ENCODE measurements at places on chromosomes 6 and 20. TPM values are rescaled to one million over a fixed set of nuclear protein-coding genes. Genes with fewer than 3 reads are reported as not detected.

The TBC1D32 gene
- 18.9 TPM for total RNA-seq

DNA sequence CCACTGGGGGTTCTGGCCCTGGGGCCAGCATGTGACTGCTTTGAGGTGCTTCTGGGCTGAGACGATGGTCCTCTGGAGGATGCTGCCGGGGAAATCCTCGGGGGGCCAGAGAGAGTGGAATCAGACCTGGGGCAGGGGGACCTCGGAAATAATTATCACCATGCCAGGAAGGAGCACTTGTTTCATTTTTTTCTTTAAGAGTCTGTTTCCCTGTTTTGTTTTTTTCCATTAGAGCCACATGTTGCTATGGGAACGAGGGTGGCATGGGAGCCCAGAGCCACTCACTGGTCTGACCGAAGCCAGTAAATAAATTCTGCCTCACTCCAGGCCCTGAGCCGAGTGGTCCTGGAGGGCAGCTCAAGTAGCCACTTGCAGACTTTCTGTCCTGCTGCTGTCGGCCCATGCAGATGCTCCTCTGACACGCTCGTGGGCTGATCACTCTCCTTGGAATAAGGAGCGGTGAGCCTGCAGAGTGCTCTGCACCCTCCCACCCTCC is 365.1 kb downstream of the ZFAND3 start:
- H3K4me3 ChIP-seq = no peak overlapping the region
- H3K36me3 ChIP-seq = no peaks in the 10 kb centered on the region

- H3K4me3 ChIP-seq = no peak overlapping the region
Observed at GRCh38 chr20:15848995-15849610, 724.1 kb downstream of the KIF16B start.

GRCh38 chr6:46933751-46934150 is 12.0 kb upstream of the ADGRF5 start:
- H3K27me3 ChIP-seq = no peaks in the 10 kb centered on the region
- DNase-seq = no peak
- no peak overlapping the region for H3K4me3 ChIP-seq
- H3K4me1 ChIP-seq = no peaks in the 10 kb centered on the region
- H3K27ac ChIP-seq = no peak overlapping the region

GRCh38 chr6:39420300-39421265 is 98.1 kb upstream of the KCNK16 start:
- H3K4me3 ChIP-seq = no peak overlapping the region
- peaks cover 6% of the 10 kb centered on the region for H3K4me1 ChIP-seq
- H3K27me3 ChIP-seq = no peaks in the 10 kb centered on the region
- no peak for DNase-seq
- no peak overlapping the region for H3K27ac ChIP-seq

- peak; percentile 88 for DNase-seq
- no peaks in the 10 kb centered on the region for H3K27me3 ChIP-seq
- no peak overlapping the region for H3K4me3 ChIP-seq
- H3K27ac ChIP-seq = no peak overlapping the region
- peaks cover 14% of the 10 kb centered on the region for H3K4me1 ChIP-seq
Observed at GRCh38 chr6:117783279-117783678, 108.0 kb downstream of the NUS1 start.

DNA sequence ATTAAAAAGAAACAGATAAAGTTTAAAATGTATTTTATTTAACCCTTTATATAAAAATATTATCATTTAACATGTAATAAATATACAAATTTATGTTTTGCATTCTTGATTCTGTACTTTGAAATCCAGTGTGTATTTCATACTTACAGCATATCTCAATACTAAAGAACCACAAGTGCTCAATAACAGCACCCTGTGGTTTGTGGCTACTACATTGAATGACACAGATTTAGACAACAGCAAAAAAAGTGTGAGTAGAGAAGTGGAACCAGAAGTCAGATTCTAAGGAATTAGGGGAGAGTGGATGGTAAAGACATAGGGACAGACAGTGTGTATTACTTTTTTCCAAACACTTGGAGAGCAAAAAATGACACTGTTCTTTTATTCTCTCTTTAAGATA is 524.5 kb downstream of the BMP2 start:
- H3K4me3 ChIP-seq = no peak overlapping the region
- H3K36me3 ChIP-seq = no peaks in the 10 kb centered on the region
- H3K27ac ChIP-seq = no peak overlapping the region
- H3K4me1 ChIP-seq = no peaks in the 10 kb centered on the region

The BANF2 gene
- not detected for total RNA-seq

GRCh38 chr6:133016631-133017030 is 202.3 kb downstream of the RPS12 start:
- no peaks in the 10 kb centered on the region for H3K27me3 ChIP-seq
- no peaks in the 10 kb centered on the region for H3K4me1 ChIP-seq
- no peak overlapping the region for H3K27ac ChIP-seq
- no peak overlapping the region for H3K4me3 ChIP-seq

DNA sequence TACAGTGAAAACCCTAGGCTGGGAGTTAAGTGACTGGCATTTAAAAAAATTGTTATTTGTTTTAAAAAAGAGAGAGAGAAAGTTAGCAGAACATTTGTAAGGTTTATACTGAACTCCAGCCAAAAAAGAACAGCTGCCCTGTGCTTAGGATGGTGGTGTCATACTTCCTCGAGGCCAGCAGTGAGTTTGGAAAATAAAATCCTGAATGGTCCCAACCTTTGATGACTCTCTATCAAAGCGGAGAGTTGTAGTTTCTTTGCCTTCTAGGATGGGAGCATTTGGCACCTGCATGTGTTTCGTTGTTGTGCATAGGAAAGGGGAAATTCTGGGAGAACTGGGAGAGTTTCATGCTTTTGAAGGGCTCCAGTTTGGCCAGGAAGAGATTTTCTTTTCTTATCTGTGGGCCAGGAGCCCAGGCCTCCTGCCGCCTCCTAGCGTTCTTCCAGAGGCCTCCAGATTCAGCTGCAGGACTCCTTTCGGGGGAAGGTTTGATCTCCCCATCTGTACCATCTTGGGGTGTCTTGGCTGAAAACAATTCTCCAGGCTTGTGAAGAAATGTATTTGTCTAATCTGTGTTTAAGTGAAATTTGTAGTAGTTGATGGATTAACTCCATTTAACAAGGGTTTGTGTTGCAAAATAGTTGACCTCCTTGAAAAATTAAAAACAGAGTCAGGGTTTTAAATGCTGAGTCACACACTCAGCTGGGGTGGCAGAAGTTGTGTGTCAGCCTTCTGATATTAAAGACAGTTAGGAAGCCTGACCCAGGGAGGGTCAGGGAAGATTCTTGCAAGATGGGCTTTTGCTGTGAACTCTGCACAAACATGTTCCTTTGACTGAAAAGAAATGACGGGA is 63.4 kb downstream of the TXNDC5 start:
- H3K36me3 ChIP-seq = no peaks in the 10 kb centered on the region
- no peak for DNase-seq
- no peak overlapping the region for H3K4me3 ChIP-seq
- H3K27me3 ChIP-seq = no peaks in the 10 kb centered on the region

The DNMT3B gene
- total RNA-seq = 148 TPM

The ABHD16B gene
- total RNA-seq = not detected

DNA sequence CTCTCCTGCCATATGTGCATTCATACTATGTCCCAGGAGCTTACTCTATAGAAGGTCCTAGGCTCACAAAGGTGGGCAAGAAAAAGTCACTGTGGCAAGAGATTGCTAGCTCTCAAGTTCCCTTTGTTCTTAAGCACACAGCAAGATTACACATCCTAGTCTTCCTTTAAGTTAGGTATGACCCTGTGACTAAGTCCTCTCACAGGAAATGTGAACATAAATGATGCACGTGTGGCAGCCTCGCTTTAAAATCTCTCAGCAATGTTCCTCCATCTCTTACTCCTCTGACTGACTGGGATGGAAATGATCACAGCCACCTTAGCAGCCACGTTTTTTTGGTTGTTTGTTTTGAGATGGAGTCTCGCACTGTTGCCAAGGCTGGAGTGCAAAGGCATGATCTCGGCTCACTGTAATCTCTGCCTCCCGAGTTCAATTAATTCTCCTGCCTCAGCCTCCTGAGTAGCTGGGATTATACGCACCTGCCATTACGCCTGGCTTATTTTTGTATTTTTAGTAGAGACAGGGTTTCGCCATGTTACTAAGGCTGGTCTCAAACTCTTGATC is 35.7 kb upstream of the HAO1 start:
- no peak overlapping the region for H3K4me3 ChIP-seq
- H3K27me3 ChIP-seq = no peaks in the 10 kb centered on the region
- no peaks in the 10 kb centered on the region for H3K4me1 ChIP-seq
- no peak for DNase-seq
- H3K36me3 ChIP-seq = no peaks in the 10 kb centered on the region

DNA sequence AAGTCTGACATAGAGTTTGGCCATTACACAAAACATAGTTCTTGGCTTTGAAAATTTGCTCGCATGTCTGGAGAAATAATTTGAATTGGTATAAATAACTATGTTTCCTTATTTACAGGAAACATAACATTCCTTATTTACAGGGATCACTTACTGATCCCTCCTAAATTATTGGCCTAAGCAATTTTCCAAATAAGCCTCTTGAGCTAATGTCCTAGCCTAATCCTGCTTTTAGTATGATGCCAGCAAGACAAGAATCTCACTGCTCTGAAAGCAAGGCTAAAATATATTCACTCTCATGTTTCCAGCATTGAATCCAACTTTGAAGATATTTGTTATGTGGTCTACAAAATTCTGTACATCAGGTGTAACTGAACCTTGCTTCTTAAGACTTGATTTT is 4.1 kb upstream of the TBC1D32 start:
- no peaks in the 10 kb centered on the region for H3K36me3 ChIP-seq
- H3K27ac ChIP-seq = no peak overlapping the region
- H3K4me3 ChIP-seq = no peak overlapping the region

DNA sequence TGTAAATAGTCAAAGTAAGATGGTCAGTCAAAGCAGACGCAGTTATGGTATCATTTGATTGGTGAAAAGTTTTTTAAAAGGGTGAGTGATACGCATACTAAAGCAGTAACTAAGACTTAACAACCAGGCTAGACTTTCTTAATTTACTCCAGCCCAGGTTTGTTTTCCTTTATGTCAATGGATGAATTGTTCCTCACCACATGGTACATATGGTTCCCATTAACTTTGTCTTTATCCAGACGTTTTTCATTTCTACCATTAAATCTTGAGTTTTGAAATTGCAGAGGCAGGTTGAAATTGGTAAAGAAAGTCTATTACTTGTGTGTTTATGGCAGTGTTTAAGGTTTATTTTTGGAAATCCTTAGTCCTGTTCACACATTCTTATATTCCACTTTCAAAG is 98.5 kb upstream of the SCGN start:
- H3K27me3 ChIP-seq = no peaks in the 10 kb centered on the region
- no peak overlapping the region for H3K4me3 ChIP-seq
- no peaks in the 10 kb centered on the region for H3K4me1 ChIP-seq
- no peaks in the 10 kb centered on the region for H3K36me3 ChIP-seq
- DNase-seq = no peak

- no peak for DNase-seq
- H3K27ac ChIP-seq = no peak overlapping the region
- H3K4me3 ChIP-seq = no peak overlapping the region
Observed at GRCh38 chr20:13545790-13546189, 92.9 kb downstream of the TASP1 start.

The TMEM244 gene
- total RNA-seq = not detected

The CNR1 gene
- 0.26 TPM for total RNA-seq

DNA sequence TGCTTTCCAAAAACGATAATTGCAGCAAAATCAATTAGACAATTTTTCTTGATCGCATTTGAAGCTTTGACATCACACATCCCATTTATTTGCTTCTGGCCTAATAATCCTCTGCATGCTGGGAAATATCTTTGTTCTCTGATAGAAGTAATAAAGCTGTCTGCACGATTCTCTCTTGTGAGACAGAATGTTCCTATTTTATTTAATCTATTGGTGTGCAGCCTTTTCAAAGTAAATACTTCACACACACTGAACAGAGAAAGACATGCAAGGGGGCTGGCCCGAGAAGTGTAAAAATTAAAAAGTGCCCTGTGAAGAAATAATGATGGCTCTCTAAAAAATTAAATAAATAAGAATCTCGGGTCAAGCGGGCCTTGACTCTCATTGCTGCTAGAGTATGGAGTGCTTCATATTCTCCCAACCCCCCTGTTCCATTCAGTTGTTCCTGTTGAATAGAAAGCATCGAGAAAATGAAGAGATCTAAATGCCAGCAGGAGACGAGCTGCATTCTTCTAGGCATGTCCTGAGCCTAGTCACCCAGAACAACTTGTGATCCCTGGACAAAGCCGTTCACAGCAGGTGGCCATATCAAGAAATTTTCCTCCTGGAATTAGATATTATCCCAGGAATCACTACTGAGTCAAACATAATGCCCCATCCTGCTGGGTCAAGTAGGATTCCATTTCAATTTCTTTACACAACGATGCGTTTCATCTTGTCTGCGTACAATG is 625.9 kb upstream of the EPHA7 start:
- H3K4me1 ChIP-seq = peaks cover 62% of the 10 kb centered on the region
- no peaks in the 10 kb centered on the region for H3K36me3 ChIP-seq

- DNase-seq = no peak
- H3K4me1 ChIP-seq = peaks cover 5% of the 10 kb centered on the region
- H3K4me3 ChIP-seq = no peak overlapping the region
- H3K27me3 ChIP-seq = no peaks in the 10 kb centered on the region
- no peaks in the 10 kb centered on the region for H3K36me3 ChIP-seq
- no peak overlapping the region for H3K27ac ChIP-seq
Observed at GRCh38 chr20:59211208-59211765, 47.7 kb downstream of the ZNF831 start.

The PLCB4 gene
- total RNA-seq = 20.6 TPM

The FOXC1 gene
- total RNA-seq = 0.45 TPM

GRCh38 chr6:38701551-38701950 is 1.4 kb downstream of the GLO1 start:
- no peak overlapping the region for H3K27ac ChIP-seq
- no peaks in the 10 kb centered on the region for H3K27me3 ChIP-seq
- H3K4me1 ChIP-seq = no peaks in the 10 kb centered on the region
- no peak for DNase-seq

DNA sequence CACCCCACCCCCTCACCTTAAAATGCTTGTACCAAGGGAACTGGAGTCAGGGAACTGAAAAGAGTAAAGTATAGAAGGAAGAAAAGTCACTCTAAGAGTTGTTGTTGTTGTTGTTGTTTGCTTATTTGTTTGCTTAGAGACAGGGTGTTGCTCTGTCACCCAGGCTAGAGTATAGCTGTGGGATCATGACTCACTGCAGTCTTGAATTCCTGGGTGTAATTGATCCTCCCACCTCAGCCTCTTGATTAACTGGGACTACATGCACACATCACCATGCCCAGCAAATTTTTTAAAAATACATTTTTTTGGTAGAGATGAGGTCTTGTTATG is 681.6 kb upstream of the GJE1 start:
- no peaks in the 10 kb centered on the region for H3K36me3 ChIP-seq
- H3K4me1 ChIP-seq = peaks cover 13% of the 10 kb centered on the region
- no peaks in the 10 kb centered on the region for H3K27me3 ChIP-seq
- peak overlapping the region; percentile 59 for H3K27ac ChIP-seq

DNA sequence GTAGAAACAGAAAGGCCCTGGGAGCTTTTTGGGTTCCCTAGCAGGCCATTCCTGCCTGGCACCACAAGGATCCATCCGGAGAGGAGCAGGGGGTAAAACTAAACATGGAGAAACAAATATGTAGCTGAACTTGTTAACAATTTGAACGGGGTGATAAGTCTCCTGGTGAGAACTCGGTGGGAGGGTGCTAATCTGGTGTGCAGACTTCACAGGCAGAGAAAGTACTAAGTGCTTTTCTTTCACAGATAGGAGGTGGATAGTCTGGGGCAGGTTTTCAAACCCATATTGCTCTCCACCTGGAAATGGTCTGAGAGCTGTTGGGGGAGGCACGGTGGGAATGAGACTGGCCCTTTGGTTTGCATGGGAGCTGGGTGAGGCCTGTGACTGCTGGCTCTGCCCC is 196.3 kb upstream of the FUT9 start:
- no peaks in the 10 kb centered on the region for H3K27me3 ChIP-seq
- peaks cover 8% of the 10 kb centered on the region for H3K4me1 ChIP-seq
- H3K4me3 ChIP-seq = no peak overlapping the region
- DNase-seq = no peak

The DUSP22 gene
- total RNA-seq = 51.3 TPM
